ENCODE measurements at places on chromosomes 11 and 22. TPM values are rescaled to one million over a fixed set of nuclear protein-coding genes. Genes with fewer than 3 reads are reported as not detected.

Gene TIMP3
- total RNA-seq = 0.05 TPM

Gene CYB5R2
- not detected for total RNA-seq

Gene OR10D3
- total RNA-seq = not detected

Gene PLAAT2
- total RNA-seq = not detected

Gene RFPL1
- not detected for total RNA-seq

Gene MUC5AC
- total RNA-seq = not detected

Gene OR8G5
- not detected for total RNA-seq

DNA sequence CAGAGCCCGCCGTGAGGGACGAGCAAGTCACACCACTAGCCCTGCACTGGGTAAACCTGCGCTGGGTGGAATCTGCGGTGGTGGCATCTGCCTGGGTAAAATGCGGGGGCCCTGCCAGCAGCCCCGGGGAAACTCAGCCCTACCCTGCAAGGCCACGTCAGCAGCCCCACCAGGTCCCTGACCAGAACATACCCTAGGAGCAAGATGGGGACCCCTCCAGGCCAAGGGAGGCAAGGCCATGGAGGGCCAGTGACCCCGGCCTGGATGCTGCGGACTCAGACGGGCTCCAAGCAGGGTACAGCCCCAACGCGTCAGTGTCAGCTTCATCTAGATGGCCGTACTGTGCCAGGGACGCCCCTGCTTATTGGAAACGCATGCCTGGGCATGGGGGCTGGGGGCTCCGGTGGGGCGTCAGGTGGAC, 26.3 kb downstream of the TOLLIP start:
- H3K4me3 ChIP-seq = no peak overlapping the region
- H3K4me1 ChIP-seq = no peaks in the 10 kb centered on the region

DNA sequence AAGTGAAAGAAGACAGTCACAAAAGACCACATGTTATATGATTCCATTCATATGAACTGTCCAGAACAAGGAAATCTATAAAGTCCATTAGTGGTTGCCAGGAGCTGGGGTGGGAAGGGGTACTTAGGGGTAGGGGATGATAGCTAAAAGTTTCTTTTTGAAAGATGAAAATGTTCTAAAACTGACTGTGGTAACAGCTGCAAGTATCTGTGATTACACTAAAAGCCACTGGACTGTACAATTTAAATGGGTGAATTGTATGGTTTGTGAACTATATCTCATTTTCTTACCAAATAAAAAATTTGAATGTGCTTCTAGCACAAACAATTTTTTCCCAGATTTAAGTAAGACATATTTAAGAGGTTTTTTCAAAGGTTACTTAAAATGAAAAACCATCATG, 22.1 kb downstream of the CHKA start:
- H3K27ac ChIP-seq = peak overlapping the region; percentile 49
- H3K27me3 ChIP-seq = no peaks in the 10 kb centered on the region
- DNase-seq = peak; percentile 2
- H3K36me3 ChIP-seq = no peaks in the 10 kb centered on the region
- H3K4me3 ChIP-seq = no peak overlapping the region

GRCh38 chr11:113626736-113627135, 79.4 kb downstream of the TMPRSS5 start:
- no peaks in the 10 kb centered on the region for H3K36me3 ChIP-seq
- H3K27me3 ChIP-seq = no peaks in the 10 kb centered on the region
- no peak for DNase-seq

GRCh38 chr11:12086271-12087074, 23.9 kb upstream of the MICAL2 start:
- no peak overlapping the region for H3K27ac ChIP-seq
- no peak for DNase-seq
- H3K36me3 ChIP-seq = no peaks in the 10 kb centered on the region
- peak overlapping the region; percentile 4 for H3K4me3 ChIP-seq
- peaks cover 33% of the 10 kb centered on the region for H3K4me1 ChIP-seq
- no peaks in the 10 kb centered on the region for H3K27me3 ChIP-seq

DNA sequence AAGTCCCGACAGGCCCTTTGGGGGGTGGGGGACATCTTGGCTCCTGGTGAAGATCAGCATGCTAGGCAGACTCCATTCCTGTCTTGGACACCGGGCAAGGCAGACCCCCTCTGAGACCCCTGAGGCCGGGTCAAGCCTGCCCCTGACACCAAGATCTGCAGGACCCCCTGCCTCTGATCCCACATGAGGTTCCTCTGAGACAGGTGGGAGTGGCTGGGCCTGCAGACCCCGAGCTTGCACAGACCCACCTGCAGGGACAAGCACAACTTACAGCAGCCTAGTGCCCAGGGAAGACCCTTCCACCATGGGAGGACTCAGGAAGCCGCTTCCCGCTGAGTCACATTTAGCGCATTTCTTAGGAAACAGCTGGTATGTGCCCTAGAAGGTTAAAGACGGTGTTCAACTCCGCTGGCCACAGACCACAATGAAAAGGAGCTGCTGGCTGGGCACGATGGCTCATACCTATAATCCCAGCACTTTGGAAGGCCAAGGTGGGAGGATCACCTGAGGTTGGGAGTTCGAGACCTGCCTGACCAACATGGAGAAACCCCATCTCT, 15.5 kb downstream of the ARVCF start:
- no peak overlapping the region for H3K4me3 ChIP-seq
- H3K27me3 ChIP-seq = no peaks in the 10 kb centered on the region
- H3K4me1 ChIP-seq = no peaks in the 10 kb centered on the region
- DNase-seq = no peak
- H3K36me3 ChIP-seq = no peaks in the 10 kb centered on the region
- no peak overlapping the region for H3K27ac ChIP-seq

GRCh38 chr11:35617687-35618496, at the start of gene FJX1:
Gene FJX1 (plus strand): TSS chr11:35618460. CDS start chr11:35618637, 177 bp downstream.
- no peaks in the 10 kb centered on the region for H3K27me3 ChIP-seq
- no peaks in the 10 kb centered on the region for H3K36me3 ChIP-seq
- H3K27ac ChIP-seq = no peak within 1 kb of the TSS
- H3K4me1 ChIP-seq = peaks cover 18% of the 10 kb centered on the region

DNA sequence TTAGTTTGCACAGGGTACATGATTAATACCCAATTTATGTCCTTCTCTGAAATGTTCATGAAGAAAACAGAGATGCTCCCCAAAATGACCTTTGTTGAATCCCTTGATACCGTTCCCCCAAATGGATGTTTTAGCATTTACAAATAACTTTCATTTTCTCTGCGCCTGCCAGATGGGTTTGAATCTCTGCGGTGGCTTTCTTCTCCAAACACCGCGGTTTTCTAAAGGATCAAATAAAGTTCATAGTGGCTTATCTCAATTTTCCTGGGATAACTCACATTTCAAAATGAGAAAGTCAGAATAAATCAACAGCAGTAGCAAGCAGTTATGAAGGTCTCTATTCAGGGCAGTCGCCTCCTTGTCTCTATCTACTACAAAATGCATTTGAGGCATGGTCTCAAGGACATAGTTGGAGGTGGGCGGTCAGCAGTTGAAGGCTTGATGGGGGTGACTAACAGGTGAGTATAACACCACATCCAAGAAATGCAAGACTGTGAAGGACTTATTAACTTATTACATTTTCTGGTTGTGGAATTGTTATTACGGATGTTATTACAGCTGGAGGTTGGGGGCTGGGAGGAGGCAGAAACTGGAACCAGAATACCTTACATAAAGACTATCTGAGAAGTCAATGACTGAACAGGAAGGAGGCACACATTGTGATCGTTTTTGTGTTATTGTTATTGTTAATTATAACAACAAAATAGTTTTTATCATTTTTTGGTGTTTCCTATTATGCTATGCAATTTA, 1513.3 kb downstream of the FAM181B start:
- no peaks in the 10 kb centered on the region for H3K4me1 ChIP-seq
- DNase-seq = no peak
- H3K4me3 ChIP-seq = no peak overlapping the region
- H3K36me3 ChIP-seq = no peaks in the 10 kb centered on the region
- H3K27me3 ChIP-seq = no peaks in the 10 kb centered on the region

DNA sequence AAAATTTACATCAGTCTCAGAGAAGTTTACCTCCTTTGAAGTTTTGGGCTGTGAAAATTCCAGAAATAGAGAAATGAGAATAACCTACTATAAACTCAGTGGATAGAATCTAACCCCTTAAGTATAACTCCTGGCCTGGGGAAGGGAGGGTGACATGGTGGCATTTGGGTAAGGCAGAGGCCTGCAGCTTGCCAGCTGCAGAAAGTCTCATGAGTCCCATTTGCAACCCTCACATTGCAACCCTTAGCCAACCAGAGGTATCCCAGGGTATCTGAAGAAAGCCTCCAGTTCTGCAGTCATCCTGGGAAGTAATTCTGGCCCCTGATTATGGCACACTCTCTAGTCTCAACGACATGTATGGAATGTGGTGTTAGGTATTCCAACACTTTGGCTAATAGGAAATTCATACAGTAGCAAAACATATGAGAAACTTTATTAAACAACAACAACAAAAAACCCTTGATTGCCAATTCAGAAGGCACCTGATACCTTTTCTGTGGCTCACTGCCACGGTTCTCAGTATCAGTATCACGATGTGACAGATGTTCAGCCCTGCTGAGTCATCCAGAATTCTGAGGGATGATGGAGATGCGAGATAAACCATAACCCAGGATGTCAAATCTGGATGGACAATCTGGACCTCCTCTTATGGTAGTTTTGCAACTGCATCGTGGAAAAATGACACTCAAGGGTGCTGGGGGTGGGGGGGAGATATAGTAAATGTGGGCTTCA, 743.4 kb downstream of the NELL1 start:
- no peaks in the 10 kb centered on the region for H3K36me3 ChIP-seq

DNA sequence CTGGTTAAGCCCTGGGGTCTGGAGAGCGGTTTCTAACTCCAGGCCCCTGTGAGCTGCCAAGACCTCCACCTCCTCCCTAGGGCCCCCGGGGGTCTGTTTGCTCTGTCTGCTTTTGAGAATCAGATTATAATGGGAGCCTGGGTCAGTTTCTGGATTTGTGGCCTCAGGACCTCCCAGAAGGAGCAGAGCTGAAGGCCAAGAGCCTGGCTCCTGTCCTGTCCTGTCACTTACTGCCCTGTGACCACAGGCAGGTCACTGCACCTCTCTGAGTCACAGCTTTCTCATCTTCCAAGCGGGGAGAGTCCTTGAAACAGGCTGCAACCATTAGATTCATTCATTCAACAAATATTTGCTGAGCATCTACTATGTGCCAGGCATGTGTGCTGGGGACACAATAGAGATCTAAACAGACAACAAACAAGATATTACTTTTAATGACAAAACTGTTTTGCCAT, 87.3 kb upstream of the FGF3 start:
- peaks cover 4% of the 10 kb centered on the region for H3K27me3 ChIP-seq
- H3K4me3 ChIP-seq = no peak overlapping the region
- no peaks in the 10 kb centered on the region for H3K4me1 ChIP-seq

DNA sequence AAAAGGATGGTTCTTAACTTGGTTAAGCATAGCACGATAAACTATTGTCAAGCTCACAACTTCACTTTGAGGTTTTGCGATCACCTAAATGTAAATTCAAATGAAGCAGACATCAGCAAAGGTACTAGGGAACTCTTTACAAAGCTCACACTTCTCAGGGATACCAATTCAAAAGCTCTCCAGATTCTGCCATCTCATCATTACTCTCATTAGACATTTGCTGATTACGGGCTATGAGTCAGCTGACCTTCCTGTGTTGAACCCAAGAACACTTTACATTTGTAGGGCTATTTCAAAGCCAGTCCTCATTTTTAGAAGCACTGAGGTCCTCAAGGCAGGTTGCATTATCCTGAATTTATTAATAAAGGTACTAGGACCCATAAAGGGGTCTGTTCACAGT, 28.4 kb upstream of the IZUMO1R start:
- no peak for DNase-seq
- no peaks in the 10 kb centered on the region for H3K36me3 ChIP-seq
- no peak overlapping the region for H3K4me3 ChIP-seq
- H3K27ac ChIP-seq = no peak overlapping the region

GRCh38 chr11:33970984-33971466, 79.1 kb upstream of the LMO2 start:
- no peak overlapping the region for H3K27ac ChIP-seq
- H3K4me3 ChIP-seq = no peak overlapping the region
- H3K4me1 ChIP-seq = no peaks in the 10 kb centered on the region
- no peak for DNase-seq
- no peaks in the 10 kb centered on the region for H3K36me3 ChIP-seq

DNA sequence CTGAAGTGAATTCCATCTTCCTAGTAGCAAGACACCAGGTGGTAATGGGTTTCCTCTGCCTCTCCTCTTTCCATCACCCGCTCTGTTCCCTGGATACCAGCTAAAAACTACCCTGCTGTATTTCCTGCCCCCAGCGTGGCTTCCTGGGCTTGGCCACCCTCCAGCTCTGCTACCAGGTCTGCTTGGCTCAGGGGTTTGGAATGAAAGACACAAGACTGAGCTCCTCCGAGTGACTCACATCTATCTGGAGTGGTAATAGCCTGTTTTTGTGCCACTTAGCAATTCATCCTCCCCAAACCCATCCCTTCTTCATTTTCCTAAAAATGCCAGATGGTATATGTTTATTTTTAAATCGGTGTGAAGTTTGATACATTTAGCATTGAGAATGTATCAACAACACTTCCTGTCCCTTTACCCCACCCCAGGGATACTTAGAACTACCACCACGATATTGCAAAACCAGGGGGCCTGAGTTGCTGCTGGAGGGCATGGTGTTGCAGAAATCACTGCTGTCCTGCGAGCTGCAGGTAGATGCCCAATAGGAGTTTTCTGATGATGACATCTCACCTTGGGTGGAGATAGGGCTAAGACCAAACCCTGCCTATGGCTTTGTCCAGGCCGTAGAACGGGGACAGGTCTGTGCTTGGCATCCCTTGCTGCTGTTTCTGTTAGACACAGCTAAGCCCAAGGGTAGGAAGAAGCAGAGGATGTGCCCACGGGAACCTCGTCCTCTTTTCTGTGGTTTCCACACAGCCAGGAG, 7.5 kb upstream of the MICAL3 start:
- no peaks in the 10 kb centered on the region for H3K4me1 ChIP-seq
- H3K4me3 ChIP-seq = no peak overlapping the region
- no peaks in the 10 kb centered on the region for H3K36me3 ChIP-seq

- no peak overlapping the region for H3K27ac ChIP-seq
- peaks cover 31% of the 10 kb centered on the region for H3K4me1 ChIP-seq
- H3K4me3 ChIP-seq = no peak overlapping the region
- no peaks in the 10 kb centered on the region for H3K36me3 ChIP-seq
- H3K27me3 ChIP-seq = no peaks in the 10 kb centered on the region
These were observed 528.7 kb downstream of the ETS1 start for GRCh38 chr11:128058580-128059208.

GRCh38 chr11:69195824-69196782, 40.4 kb downstream of the SMIM38 start:
- no peaks in the 10 kb centered on the region for H3K36me3 ChIP-seq
- no peak overlapping the region for H3K27ac ChIP-seq
- H3K4me3 ChIP-seq = no peak overlapping the region
- peaks cover 5% of the 10 kb centered on the region for H3K4me1 ChIP-seq
- no peaks in the 10 kb centered on the region for H3K27me3 ChIP-seq

DNA sequence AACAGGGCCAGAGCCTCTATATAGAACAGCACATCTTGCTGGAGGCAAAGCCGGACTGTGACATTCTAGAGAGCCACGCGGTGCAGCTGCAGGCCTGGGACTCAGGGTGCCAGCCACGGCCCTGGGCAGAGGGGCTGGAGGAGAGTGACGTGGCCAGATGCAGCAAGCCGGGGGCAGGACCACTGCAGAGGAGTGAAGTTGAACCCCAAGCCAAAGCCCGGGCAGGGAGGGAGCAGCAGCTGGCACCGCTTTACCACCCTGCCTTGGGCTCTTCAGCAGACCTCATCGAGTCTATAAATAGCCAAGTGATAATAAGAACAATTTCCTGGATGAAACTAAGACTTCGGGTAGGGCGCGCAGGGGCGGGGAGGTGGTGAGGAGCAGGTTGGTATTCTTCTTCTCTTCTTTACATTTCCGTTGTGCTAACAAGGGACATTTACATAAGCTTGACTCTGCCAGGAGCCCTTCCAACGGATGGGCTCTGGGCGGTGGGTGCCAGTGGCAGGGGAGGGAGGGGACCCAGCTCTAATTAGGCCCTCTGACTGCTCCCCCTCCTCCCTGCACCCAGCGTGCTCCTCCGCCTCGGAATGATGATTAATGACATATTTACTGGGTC, 110.2 kb downstream of the ST3GAL4 start:
- H3K4me1 ChIP-seq = peaks cover 12% of the 10 kb centered on the region
- no peak overlapping the region for H3K4me3 ChIP-seq
- H3K27me3 ChIP-seq = no peaks in the 10 kb centered on the region
- no peak for DNase-seq
